CD4-positive, alpha-beta T cell (primary cell): ENCODE measurements at places on chromosomes 3 and 15.

DNA sequence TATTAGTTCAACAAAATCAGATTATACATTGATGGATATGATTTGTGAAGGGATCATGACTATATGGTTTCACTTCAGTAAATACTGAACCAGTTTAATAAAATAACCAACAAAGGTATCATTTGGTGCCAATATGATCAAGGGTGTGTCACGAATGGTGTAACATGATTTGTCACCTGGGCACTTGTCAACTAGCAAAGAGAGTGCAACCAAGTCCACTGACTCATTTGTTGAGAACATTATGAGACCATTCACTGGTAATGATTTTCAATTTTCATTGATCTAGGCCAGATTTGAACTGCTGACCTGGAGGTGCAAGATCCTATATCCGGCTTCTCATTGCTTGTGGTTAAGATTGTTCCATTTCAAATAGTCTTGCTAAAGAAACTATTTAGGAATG is 1037.9 kb downstream of the ROBO2 start:
- DNase-seq, result no peak

DNA sequence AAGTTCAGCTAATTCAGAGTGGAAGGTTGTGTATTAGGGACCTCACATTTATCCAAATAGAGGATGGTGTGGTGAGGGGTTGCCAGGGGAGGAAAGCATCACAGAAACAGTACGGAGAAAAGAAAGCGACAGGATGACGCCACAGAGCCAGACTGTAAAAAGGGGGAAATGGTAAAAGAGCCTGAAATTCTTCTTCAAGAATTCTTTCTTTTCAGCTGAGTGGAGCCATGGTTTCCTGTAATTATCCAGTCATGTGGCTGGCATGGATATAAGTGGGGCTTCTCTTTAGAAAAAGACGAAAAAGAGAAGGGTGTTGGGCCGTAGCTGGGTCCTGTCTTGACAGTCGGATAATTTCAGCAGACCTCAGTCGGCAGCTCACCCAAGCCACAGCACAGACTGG is 24.5 kb upstream of the PSMD6 start:
- DNase-seq, result no peak

- no peak for DNase-seq
These were observed 23.3 kb upstream of the NEO1 start for GRCh38 chr15:73028831-73029451.

DNA sequence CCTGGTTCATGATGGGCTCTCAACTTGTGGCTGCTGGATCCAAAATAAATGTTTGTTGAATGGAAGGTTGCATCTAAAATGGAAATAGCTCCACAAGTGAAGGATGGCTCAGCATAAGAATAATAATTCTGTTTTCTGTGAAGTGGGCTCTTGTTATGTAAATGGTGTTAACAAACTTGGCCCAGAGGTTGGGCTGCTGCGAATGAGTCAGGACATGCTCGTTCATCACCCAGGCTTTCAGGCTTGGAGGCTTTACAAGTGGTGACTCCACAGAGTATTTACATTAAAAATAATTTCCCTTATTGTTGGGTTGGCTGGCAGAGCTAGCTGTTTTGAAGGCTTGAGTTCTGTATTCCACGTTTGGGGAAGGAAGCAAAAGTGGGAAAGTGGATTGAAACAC is 60.5 kb downstream of the ITGB5 start:
- no peak for DNase-seq

- no peak for DNase-seq
These were observed 381.0 kb upstream of the RGMA start for GRCh38 chr15:93469994-93470393.

DNA sequence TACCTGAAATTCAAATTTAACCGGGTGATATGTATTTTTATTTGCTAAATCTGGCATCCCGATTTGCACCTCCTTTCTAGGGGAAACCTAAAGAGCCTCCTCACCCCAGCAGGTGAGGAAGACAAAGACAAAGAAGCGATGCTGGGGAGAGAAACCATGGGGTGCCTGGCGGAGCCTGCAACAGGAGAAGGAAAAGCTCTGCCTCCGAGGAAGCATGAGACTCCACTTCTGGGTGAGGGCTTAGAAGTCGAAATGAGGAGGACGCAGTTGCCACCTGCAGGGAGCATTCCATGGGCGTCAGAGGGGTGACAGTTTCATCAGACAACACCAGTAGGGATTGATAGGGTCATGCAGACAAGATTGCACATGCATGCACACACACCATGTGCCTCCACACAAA is 30.5 kb upstream of the LYZL4 start:
- DNase-seq, result no peak

- no peak for DNase-seq
These were observed 177.8 kb downstream of the OTOL1 start for GRCh38 chr3:161674402-161674801.
